Astrocyte of the hippocampus (primary cell): ENCODE measurements at places on chromosomes 11 and 22.

- DNase-seq, result no peak
These were observed 14.1 kb upstream of the ALKBH3 start for GRCh38 chr11:43866520-43866919.

DNA sequence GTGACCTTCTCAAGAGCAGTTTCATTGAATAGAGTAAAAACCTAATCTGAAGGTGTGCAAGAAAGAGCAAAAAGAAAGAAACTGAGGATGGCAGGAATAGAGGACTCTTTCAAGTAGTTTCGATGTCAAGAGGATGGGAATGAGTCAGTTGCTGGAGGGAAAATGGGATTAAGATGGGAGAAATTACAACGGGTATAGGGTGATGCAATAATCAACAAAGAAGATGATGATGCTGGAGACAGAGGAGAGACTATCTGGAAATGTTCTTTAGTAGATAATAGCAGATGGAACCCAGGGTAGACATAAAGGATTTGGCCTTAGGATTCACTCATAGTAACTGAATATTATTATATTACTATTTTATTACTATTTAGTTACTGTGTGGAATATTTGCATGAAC lies 189.4 kb downstream of the GRIA4 start:
- no peak for DNase-seq

DNA sequence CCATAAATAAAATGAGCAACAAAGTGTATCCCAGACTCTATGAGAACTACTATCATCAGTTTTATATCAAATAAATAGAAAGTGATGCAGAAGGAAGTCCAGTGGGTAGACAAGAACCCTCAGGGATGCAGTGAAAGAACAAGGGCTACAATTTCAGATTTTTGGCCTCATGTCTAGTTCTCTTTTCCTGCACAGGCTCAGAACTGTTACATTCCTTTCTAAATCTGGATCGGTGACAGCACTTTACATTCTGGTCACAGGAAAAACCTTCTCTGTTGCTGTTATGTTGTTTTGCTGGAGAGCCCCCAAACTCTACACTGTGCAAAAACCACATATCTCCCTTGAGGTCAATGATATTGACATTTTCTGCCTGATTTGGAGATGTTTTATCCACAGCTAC lies 108.8 kb upstream of the ANO5 start:
- DNase-seq, result peak; percentile 7

- no peak for DNase-seq
These were observed 598.6 kb downstream of the BUD13 start for GRCh38 chr11:116173941-116174911.

GRCh38 chr11:1619449-1619848 lies 2.5 kb downstream of the KRTAP5-4 start:
- DNase-seq, result no peak

GRCh38 chr11:112884012-112884767 lies 77.0 kb upstream of the NCAM1 start:
- DNase-seq, result peak; percentile 33

GRCh38 chr11:70885281-70886231 lies 366.8 kb downstream of the SHANK2 start:
- DNase-seq, result no peak

DNA sequence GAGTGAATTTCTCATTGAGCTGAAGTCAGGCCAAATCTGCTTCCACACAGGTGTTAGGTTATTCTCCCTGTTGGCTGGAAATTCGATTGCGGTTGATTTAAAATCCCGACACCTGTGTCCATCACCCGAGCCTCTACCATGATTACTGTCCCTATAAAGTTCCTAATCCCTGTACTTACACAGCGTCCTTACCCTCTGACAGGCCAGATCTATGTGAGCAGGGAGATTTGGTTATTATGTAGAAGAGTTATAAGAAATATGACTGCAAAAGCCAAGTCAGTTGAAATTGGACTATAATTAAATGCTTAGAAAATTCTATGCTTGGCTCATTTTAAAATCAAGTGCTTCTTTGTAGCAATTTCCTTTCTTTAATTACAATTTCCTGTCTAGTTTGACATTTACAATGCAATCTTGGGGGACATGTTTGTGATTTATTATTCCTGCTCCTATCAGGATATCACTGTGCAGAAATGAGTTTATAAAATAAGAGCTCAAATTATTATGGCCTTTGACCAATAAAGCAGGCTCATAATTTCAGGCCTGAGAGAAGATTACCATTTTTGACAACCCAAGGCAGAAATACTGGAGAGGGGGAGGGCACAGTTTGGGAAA lies 32.5 kb upstream of the LMO1 start:
- DNase-seq, result no peak

GRCh38 chr11:67252831-67253239 lies 13.4 kb upstream of the GRK2 start:
- DNase-seq, result peak; percentile 59

DNA sequence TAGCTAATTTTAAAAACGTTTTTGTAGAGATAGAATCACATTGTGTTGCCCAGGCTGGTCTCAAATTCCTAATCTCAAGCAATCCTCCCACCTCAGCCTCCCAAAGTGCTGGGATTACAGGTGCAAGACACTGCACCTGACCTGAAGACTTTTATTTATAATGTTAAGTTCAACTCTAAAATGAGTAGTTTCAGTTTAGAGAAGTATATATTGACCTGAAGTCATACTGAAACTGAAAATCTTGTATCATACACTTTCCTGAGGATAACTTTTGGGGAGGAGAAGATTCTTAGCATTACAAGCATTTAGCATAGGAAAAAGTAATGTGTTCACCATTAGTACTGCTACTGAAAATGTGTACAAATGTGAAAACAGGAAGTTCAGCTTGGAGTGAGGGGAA lies 249.3 kb downstream of the CASP12 start:
- DNase-seq, result no peak
